ENCODE measurements at places on chromosomes 7 and 10. TPM values are rescaled to one million over a fixed set of nuclear protein-coding genes. Genes with fewer than 3 reads are reported as not detected.

GRCh38 chr7:76408121-76408560, 1.4 kb downstream of the SSC4D start:
- H3K27me3 ChIP-seq, result no peaks in the 10 kb centered on the region
- no peaks in the 10 kb centered on the region for H3K36me3 ChIP-seq
- no peak overlapping the region for H3K4me3 ChIP-seq
- H3K27ac ChIP-seq, result no peak overlapping the region

GRCh38 chr10:74598891-74599566, 227.4 kb upstream of the KAT6B start:
- no peak overlapping the region for H3K4me3 ChIP-seq
- H3K36me3 ChIP-seq, result no peaks in the 10 kb centered on the region
- H3K4me1 ChIP-seq, result no peaks in the 10 kb centered on the region
- peak; percentile 10 for DNase-seq
- H3K27ac ChIP-seq, result no peak overlapping the region
- no peaks in the 10 kb centered on the region for H3K27me3 ChIP-seq

DNA sequence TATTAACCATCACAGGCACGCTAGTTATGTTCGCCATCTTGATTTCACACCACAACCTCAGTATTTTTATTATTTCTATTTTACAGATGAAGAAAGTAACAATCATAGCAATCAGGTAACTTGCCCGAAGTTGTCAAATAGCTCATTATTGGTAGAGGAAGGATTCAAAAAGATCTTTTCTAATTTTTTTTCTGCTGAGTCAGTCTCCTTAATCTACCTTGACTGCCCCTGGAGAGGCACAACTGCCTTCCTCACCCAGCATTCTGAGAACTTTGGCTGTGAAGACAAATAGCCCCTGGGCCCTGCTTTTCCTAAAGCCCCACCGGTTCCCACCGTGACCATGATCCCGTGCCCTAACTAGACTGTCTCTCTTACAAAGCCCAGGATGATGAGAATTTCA, 99.2 kb downstream of the TRIL start:
- no peak overlapping the region for H3K4me3 ChIP-seq
- no peaks in the 10 kb centered on the region for H3K36me3 ChIP-seq
- DNase-seq, result no peak
- H3K4me1 ChIP-seq, result peaks cover 2% of the 10 kb centered on the region
- H3K27me3 ChIP-seq, result peaks cover 9% of the 10 kb centered on the region
- H3K27ac ChIP-seq, result no peak overlapping the region

DNA sequence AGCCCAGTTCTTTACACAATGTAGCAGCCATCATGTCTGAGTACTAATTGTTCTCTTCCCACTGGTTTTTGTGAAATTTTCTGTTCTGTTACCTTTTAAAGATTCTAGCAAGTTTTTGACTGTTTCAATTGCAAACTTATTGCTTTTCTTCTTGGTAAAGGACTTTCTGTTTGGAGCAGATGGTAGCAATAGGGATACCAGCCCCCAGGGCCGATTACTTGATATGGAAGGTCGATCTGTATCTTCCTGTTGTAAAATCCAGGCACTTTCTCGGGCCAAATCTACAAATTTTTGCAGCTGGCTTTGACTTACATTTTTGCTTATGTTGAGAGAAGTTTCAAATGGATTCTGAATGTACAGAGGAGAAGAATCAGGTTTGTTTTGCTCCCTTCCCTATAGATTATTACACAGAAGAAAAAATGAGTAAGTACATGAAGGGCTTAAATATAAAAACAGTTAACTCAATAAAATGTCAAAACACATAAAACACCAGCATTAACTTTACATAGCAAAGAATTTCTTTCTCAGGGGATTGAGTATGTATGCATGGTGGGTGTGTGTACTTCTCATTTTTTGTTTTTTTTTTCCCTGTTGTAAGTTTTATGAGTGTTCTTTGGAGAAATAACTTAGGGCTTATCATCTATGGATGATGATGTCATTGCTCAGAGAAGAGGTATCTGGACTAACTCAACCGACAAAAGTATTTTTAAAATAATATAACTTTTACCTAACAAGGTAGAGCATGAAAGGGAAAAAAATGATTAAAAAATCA, 35.3 kb downstream of the MTPAP start:
- no peaks in the 10 kb centered on the region for H3K4me1 ChIP-seq
- no peaks in the 10 kb centered on the region for H3K27me3 ChIP-seq
- DNase-seq, result no peak

GRCh38 chr7:43396187-43396740, 186.6 kb upstream of the STK17A start:
- H3K27me3 ChIP-seq, result peaks cover 3% of the 10 kb centered on the region
- DNase-seq, result no peak
- no peak overlapping the region for H3K4me3 ChIP-seq
- no peaks in the 10 kb centered on the region for H3K4me1 ChIP-seq
- H3K27ac ChIP-seq, result no peak overlapping the region
- H3K36me3 ChIP-seq, result no peaks in the 10 kb centered on the region

DNA sequence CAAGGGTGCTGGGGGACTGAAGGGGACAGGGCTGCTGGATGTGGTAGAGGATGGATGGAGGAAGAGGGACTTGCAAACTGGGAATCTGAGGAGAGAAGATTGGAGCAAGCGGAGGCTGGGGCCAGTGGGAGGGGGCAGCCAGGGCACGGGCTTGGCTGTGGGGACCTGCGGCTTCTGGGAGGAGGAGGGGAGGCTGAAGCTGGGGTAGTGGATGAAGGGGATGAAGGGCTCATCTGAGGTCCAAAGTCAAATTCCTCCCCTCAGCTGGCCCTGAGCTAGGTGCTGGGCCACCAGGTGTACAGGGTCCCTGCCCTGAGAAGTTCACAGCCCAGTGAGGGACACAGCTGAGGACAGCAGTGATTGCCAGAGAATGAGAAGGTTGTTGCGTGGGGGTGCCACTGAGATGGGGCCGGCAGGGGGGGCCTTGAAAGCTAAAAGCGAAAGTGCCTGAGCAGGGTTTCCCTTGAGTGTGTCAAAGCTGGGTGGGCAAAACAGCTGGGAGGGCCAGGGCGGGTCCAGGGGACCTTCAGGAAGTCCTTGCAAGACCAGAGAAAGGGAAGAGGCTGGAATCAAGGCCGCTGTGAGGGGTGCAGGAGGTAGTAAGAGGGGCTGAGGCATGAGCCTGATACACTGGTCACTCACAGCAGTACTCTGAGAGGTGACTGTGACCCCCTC, 75.2 kb downstream of the MYL10 start:
- DNase-seq, result no peak
- H3K4me3 ChIP-seq, result no peak overlapping the region
- H3K36me3 ChIP-seq, result no peaks in the 10 kb centered on the region
- H3K27ac ChIP-seq, result no peak overlapping the region

DNA sequence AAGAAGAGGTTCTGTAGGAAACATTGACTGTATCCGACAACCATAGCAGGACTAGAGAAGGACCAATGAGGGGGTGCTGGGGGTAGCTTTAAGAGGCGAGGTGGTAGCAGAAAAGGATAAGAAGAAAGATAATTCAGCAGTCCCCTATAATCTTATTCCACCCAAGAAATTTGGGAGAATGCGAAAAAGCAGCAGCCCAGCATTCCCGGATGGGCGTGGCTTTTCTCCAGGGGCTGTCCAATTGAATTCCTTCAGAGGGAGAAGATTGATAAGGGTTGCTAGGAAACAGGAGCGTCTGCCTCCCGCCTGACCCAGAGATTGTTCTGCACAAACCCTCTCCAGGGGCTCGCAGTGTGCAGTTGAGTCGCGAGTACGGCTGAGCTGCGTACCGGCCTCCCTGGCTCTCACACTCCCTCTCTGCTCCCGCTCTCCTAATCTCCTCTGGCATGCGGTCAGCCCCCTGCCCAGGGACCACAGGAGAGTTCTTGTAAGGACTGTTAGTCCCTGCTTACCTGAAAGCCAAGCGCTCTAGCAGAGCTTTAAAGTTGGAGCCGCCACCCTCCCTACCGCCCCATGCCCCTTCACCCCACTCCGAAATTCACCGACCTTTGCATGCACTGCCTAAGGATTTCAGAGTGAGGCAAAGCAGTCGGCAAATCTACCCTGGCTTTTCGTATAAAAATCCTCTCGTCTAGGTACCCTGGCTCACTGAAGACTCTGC, at the start of gene GRM3:
TSS of gene GRM3 (plus strand) at position 349 of the 721 bp plus-strand sequence. CDS start 121,237 bp downstream, outside the sequence.
- H3K36me3 ChIP-seq, result no peaks in the 10 kb centered on the region
- H3K27me3 ChIP-seq, result peaks cover 31% of the 10 kb centered on the region
- no peaks in the 10 kb centered on the region for H3K4me1 ChIP-seq
- DNase-seq, result no peak
- peak within 1 kb of the TSS; percentile 10 for H3K4me3 ChIP-seq
- no peak within 1 kb of the TSS for H3K27ac ChIP-seq

DNA sequence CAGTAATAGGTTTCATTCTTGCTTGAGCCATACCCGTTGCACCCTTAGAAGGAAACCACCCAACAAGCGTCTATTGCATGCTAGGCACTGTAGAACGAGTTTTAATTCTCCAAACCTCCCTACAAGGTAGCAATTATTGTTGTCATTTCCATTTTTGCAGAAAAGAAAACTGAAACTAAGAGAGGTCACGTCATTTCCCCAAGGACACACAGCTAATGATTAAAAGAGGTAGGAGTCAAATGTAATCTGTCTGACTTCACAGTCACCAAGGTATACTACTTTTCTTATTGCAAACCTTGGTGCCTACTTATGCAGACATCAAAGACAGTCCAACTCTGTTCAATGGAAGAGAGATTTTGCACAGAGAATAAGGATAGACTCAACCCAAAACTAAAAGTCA, 49.1 kb upstream of the C1QL3 start:
- H3K4me1 ChIP-seq, result no peaks in the 10 kb centered on the region
- H3K4me3 ChIP-seq, result no peak overlapping the region
- H3K36me3 ChIP-seq, result no peaks in the 10 kb centered on the region
- no peak for DNase-seq
- no peak overlapping the region for H3K27ac ChIP-seq
- H3K27me3 ChIP-seq, result no peaks in the 10 kb centered on the region

DNA sequence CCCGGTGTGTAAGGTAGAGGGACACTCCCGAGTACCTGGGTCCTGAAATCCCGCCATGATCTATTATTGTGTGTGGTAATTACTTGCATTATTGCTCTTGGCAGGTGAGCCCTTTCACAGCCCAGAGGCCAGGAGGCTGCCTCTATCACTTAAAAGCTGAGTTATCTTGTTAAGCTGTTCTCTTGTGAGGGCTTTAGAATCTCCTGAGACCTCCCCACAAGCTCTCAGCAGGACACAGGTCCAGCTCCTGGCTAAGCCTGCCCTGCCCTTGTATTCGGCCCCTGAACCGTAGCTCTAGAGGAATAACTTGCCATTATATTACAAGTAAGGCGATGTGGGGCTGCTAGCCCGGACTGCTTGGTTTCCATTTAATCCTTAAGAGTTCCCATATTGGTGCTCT, 13.9 kb downstream of the SND1 start:
- H3K27me3 ChIP-seq, result no peaks in the 10 kb centered on the region
- no peaks in the 10 kb centered on the region for H3K4me1 ChIP-seq
- H3K4me3 ChIP-seq, result no peak overlapping the region
- no peak for DNase-seq
- H3K27ac ChIP-seq, result no peak overlapping the region

DNA sequence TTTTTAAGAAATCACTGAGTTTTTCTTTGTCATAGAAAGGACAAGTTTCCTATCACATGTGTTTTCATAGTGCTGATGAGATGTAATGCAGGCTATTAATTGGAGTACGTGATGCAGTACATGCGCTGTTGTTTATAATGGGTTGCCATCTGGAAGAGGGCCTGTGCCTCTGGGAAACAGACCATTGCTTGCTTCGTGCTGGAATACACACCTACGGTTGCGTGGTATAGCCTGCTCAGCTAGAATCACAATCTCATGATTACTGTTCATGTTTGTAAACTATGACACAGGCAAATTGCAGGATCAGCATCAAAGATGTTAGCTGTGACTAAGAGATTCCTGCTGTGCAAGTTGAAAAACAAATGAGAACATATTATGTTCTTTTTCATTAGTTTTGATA, 107.2 kb upstream of the STEAP1B start:
- no peak for DNase-seq
- H3K4me1 ChIP-seq, result no peaks in the 10 kb centered on the region
- H3K36me3 ChIP-seq, result no peaks in the 10 kb centered on the region
- H3K27ac ChIP-seq, result no peak overlapping the region
- H3K4me3 ChIP-seq, result no peak overlapping the region

GRCh38 chr7:135154734-135155133, 6.9 kb downstream of the TMEM140 start:
- H3K27ac ChIP-seq, result no peak overlapping the region
- DNase-seq, result no peak
- no peaks in the 10 kb centered on the region for H3K4me1 ChIP-seq
- H3K27me3 ChIP-seq, result no peaks in the 10 kb centered on the region

DNA sequence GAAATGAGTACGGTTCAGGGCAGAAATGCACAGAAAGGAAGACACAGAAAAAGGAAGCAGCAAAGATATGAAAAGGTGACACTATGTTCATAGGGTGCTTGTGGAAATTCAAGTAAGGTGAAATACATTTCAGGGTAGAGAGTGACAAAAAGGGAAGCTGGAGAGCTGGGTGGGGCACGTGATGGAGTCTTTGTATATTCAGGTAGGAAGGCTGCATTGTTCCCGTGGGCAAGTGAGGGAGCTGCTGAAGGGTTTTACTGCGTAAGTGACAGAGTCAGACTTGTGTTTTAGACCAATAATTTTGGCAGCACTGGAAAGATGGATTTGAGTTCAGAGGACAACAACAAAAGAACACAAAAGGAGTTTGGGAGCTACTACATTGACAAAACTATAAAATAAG, 35.3 kb upstream of the ANK3 start:
- H3K27ac ChIP-seq, result no peak overlapping the region
- H3K4me1 ChIP-seq, result no peaks in the 10 kb centered on the region
- H3K27me3 ChIP-seq, result no peaks in the 10 kb centered on the region
- no peaks in the 10 kb centered on the region for H3K36me3 ChIP-seq
- H3K4me3 ChIP-seq, result no peak overlapping the region

DNA sequence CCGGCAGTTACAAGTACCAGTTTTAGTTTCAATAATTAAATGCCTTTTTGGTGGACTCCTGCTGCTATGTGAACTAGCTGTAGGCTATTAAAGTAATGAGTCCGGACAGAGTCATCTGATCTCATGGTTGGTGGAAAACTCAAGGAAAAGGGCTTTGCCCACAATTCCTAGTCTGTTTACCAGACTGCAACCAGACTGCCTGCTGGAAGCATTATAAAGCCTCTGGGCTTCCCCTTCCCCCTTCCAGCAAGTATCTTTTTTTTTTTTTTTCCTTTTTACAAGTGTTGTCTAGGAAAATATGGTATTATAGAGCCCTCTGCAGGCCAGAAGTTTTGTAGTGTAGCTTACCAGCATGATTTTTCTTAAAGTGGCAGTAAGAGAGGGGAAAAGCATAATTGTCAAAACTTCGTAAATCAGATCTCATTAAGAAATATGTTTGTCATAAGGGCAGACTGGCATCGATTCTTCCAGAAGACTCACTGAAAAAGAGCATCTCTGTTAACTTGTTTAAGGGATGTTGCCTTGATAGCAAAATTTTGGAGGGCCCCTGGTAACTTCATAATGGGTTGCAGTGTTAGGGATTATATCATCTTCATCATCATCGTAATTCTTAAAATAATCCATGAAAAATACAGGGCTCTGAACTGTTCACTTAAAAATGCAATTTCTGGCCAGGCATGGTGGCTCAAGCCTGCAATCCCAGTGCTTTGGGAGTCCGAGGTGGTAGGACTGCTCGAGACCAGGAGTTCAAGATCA, 181.3 kb downstream of the TAX1BP1 start:
- H3K27me3 ChIP-seq, result no peaks in the 10 kb centered on the region
- no peaks in the 10 kb centered on the region for H3K4me1 ChIP-seq
- no peak overlapping the region for H3K27ac ChIP-seq
- peak; percentile 71 for DNase-seq
- H3K4me3 ChIP-seq, result no peak overlapping the region

- H3K4me3 ChIP-seq, result no peak overlapping the region
- DNase-seq, result no peak
- no peaks in the 10 kb centered on the region for H3K36me3 ChIP-seq
- no peak overlapping the region for H3K27ac ChIP-seq
Measured at GRCh38 chr10:3955493-3955892, 170.5 kb upstream of the KLF6 start.

Gene TRIL
- 6.3 TPM for polyA plus RNA-seq

Gene PIP
- not detected for polyA plus RNA-seq

Gene FBXO24
- polyA plus RNA-seq, result 0.88 TPM

All from large intestine (tissue), 12 donors.